ENCODE measurements at places on chromosomes 12 and 14.

GRCh38 chr12:24608637-24609285 is 340.1 kb downstream of the BCAT1 start:
- no peak for DNase-seq

- DNase-seq, result no peak
Measured at GRCh38 chr12:115416869-115417268, 732.9 kb upstream of the TBX3 start.

DNA sequence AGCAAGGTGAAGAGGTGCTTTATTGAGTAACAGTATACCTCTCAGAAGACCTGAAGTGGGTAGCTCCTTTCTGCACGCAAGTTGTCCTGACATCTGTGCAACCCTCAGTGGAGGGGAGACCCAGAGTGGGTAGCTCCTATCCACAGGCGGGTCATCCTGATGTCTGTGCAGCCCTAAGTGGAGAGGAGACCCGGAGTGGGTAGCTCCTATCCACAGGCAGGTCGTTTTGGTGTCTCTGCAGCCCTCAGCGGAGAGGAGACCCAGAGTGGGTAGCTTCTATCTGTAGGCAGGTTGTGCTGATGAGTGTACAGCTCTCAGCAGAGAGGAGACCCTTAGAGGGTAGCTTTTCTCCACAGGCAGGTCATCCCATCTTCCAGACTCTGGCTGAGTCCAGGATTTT is 45.1 kb upstream of the PRPF39 start:
- no peak for DNase-seq

DNA sequence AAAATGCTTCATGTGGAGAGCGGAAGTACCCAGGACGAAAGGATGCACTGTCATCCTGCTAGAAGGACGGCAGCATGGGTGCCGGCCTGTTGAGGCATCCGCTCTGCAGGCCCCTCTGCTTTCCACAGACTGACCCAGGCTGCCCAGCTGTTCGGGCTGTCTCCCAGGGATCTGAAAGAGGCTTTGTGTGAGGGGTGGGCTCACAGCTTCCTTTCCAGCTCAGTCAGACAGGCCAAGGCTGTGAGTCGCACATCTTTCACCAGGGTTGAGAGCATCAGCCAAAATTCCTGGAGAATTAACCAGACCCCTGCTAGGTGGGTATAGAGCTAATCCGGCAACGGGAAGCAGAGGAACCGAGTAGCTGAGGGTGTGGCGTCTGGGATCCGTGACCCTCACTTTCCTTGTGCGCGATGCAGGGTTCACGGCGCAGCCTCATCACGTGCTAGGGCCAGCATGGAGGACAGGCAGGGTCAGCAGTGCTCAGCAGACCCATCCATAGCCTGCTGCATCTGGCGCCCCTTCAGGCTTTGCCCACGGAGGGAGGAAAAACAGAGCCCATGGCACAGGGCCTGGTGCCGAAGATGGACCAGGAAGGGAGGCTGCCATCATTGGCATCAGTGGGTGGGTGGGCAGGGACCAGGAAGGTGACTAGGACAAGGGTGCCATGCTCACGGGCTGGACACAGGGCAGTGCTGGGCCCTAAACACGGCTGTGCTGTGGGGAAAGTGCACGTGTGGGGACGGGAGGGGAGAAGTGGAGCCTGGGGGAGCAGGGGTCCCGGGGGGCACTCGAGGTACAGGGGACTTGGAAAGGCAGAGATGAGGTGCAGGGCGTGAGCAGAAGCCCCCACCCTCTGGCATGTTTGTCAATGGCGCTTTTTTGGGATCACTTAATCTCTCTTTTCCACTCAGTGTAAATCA is 9.2 kb upstream of the SIVA1 start:
- DNase-seq, result no peak

- no peak for DNase-seq
Measured at GRCh38 chr14:34837801-34838322, 37.3 kb downstream of the BAZ1A start.

DNA sequence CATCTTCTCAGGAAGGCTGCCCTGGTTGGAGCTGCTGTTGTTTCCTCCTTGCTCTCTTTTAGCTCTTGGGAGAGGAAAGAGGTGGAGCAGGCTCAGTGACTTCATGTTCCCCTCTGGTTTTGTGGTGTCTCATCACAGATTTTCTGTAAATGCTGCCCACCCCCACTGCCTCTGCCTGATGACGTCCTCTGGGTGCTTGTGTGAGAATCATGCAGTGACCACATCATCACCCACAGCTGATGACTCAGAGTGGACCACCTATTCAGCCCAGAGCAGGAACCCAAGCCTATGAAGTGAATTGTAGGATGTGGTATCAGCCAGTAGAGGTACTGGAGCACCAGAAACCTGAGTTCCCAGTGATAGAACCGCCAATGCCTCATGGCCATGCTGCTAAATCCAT is at the start of gene GZMB:
Gene GZMB (minus strand): TSS at position 33 of the 400 bp plus-strand sequence. CDS start 30 bp downstream, at position 3.
- DNase-seq, result peak; percentile 64

DNA sequence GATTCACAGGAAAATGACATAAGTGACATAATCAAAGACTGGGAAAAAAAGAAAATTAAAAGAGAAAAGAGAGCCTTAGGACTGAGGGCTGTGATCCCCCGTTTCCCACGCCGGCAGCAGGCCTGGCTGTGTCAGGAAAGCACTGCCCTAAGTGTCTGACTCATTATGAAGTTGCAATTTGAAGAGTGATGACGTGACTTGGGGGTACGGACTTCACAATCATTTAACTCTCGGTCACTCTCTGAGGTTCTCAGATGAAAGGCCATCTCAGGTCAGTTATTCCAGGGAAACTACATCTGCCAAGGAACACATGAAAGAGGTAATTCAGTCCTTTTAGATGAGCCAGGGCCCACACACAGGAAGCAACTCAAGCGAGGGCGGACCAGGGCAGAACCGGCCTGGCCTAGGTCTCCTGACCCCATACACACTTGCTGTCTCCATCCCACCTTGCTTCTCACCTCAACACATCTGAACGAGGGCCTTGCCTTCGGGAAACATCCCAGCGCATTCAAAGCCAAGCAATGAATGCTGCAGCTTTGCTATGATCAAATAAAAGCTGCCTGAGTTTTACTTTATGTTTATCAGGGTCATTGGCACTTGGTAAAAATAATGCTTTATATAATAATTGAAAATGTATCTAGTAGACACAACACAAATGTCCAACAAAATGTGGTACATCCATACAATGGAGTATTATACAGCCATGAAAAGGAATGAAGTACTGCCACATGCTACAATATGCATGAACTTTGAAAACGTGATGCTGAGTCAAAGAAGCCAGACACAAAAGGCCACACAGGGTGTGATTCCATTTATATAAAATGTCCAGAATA is 2.7 kb downstream of the SSH1 start:
- DNase-seq, result no peak

DNA sequence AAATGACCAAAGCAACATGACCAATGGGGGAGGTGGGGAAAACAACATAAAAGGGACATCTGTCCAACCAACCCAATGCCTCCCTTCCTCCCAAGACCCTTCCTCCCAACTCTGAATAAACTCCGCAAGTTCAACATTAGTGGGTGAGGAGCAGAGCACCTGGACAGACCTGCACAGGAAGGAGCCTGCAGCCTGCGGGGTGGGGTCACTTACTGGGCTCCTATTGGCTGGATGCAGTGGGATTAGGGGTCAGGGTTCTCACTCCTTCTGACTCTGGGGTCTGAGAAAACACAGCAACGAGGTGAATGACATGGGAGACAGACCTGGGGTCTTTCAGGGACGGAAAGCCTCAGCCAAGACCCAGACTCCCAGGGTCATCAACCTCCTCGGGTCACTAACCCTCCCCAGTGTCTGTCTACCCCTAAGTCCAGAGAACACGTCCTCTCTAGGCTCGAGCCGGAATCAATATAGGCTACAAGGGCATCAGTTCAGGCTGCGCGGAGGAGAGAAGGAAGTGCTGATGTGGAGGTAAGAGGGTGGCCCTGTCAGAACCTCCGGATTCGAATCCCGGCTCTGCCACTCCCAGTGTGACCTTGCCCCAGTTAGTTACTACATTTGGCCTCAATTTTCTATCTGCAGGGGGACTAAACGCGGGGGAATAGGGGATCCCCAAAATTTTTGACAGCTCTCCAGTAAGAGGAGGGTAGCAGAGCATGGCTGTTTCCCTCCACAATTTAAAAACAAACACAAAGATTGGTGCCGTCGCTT is 860 bp downstream of the NDRG2 start:
- no peak for DNase-seq

GRCh38 chr14:105488781-105489541 is 2.1 kb upstream of the TEDC1 start:
- no peak for DNase-seq

DNA sequence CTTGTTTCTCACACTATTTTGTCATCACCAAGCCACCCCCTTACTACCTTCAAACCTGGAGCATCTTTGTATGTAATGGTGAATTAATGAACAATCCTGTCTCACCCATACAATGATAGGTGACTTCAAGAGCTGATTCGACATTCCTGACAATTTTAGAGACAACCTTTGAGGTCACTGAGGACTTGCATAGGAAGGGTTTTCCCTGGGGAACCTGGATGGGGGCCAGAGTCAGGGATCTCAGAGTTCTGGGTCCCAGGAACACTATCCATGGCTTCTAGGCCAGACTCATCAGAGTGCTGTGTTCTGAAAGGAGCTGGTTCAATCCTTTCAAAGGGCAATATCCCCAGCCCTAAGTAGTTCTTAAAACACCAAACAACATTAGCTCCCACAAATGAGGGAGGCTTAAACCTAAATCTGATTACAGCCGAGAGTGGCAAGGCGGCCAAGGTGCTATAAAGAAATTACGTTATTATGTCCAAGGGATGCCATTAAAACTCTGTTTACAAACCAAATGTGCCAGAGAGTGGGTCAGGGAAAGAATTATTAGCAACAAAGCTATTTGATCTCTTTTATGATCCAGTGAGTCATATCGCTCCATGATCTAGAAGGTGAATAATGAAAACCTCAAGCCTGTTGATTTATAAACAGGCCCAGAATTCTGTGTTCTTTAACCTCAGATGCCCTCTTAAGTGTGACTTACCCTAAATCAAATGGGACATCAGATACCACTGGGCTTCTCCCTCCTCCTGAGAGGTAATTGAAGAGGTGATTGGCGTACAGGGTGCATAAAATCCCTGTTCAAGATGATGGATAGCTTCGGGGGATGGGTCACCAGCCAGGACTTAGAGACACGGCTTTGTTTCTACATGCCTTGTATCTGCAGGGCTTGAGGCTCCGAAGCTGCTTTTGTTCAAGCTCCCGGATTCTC is 230.2 kb upstream of the TBX3 start:
- DNase-seq, result no peak

- no peak for DNase-seq
Measured at GRCh38 chr12:9064815-9065606, 50.7 kb downstream of the A2M start.

DNA sequence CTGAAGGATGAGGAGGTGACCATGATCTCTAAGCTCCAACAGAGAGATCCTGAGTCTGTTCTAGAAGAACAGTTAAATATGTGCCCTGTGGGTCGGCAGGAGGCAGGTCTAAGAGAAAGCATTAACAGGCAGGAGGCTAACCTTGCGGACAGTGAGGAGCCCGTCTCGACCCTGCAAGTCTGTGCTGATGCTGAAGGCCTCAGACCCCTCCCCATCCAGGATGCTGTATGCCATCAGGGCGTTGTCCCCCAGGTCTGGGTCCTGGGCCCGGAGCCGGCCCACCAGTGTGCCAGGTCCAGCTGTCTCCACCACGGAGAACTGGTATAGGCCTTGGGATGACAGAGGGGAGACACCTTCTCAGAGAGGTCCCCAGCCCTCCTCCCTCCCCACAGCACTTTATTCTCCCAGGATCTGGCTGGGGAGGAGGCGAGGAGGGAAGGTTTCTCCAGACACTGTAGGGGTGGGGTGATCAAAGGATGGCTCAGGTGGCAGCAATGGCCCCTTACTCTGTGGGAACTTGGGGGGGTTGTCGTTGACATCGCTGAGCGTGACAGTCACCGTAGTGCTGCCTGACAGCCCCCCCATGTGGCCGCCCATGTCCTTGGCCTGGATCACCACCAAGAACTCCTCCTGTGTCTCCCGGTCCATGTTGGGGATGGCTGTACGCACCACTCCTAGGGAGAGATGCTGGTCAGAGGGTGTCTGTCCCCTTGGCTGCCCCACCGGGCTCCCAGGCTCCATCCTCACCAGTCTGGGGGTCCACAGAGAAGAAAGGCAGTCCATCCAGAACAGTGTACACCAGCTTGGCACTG is 3.1 kb downstream of the CDH24 start:
- no peak for DNase-seq

DNA sequence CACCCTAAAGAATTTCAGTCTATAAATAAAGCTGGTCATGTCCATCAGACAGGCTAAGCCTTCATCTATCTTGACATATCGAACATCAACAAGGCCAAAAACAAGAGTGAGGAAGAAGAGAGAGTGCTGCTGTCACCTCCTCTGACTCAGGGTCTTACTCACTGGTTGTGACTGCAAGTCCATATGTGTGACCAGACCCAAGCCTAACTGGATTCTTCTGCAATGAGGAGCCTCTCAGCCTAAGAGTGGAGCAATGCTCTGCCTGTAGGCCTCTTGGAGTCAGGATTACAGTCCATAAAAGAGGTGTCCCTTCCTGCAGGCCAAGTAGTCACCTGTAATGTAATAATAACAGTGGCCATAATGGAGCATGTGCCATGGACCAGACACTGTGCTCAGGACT is 121.2 kb upstream of the SLC35F4 start:
- DNase-seq, result no peak

- no peak for DNase-seq
Measured at GRCh38 chr14:53494587-53494986, 341.5 kb upstream of the DDHD1 start.
